ENCODE measurements at places on chromosomes 12 and 14.

- DNase-seq = no peak
Measured at GRCh38 chr14:30915596-30915995, 41.2 kb downstream of the COCH start.

DNA sequence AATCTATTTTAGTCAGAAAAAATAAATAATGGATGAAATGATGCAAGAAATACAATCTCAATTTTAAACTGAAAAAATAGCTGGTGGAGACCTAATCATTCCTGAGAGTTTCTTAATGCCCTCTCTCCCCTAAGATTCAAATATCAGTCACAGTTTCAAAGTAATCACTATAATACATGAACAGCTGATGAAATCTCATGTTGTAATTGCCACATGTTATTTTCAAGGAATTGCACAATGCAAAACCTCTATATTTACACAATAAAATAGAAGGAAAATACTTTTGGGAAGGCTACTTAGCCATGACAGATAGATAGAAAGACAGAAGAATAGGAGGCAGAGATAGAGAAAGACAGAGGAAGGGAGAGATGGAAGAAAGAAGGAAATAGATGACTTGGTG lies 18.2 kb downstream of the IFNG-AS1 start:
- no peak for DNase-seq

DNA sequence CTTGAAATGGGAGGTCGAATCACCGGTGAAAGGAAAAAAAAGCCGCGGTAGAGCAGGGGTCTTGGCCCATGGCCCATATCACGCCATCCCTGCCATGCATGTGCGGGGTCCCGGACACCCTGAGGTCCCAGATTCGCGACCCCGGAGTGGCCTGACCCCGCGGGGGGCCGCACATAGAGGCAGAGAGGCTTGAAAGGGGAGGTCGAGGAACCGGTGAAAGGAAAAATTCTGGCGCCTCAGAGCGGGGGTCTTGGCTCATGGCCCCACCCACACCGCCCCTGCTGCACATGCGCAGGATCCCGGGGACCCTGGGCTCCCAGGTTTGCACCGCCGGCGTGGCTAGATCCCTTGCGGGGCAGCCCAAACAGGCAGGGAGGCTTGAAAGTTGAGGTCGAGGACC lies 319.8 kb downstream of the ALG10 start:
- DNase-seq = no peak

DNA sequence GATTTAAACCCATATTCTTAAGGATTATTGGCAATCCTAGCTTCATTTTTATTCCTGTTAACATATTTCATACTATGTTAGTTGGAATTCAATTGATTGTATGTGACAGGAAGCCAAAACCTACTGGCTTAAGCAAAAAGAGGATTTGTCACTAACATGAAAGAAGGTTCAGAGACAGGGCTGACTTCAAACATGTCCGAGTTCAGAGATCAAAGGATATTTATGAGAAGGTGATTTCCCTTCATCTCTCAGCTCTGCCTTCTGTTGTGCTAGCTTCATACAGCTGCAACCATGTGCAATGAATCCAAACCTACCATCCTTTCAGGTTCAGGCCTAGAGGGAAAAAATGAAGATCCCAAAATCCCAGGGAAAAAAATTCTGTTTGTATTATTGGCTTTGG lies 349.7 kb downstream of the ATP23 start:
- no peak for DNase-seq

- DNase-seq = no peak
Measured at GRCh38 chr14:105100910-105101309, 35.7 kb upstream of the GPR132 start.

DNA sequence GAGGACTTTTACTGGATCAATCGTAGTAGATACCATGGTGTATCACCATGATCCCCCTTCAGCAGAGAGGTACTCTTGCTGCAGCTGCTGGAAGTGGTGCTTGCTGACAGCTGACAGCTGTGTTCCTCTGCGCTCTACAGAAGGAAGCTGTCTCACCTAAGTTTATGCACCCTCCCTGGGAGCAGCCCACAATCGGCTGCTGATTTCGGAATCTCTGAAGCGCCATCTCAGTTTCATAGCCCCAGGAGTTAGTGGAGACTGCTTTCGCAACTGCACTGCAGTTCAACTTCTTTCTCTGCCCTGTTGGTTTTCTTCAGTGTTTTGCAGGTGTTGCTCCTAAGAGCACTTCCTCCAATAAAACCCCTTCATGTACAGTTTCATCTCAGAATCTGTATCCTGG lies 237.9 kb downstream of the PAWR start:
- DNase-seq = no peak

DNA sequence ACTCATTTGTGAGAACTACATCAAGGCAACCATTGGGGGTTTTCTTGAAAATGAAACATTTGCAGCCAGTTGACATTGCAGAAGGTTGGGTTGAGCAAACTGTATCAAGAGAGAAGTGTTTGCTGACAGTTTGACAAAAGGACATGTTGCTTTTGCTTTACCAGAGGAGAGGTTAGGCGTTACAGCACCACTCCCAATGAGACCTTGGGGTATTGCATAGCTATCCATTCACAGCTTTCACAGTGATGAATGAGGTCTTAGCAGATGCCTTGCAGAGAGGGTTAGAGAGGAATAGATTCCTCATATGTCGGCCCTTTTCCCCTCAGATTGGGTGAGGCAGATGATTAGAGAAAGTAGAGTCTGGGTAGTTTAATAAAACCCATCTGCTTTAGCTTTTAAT lies 988.9 kb upstream of the FLRT2 start:
- DNase-seq = no peak

GRCh38 chr12:97456571-97457188 lies 5.9 kb upstream of the RMST start:
- DNase-seq = no peak

DNA sequence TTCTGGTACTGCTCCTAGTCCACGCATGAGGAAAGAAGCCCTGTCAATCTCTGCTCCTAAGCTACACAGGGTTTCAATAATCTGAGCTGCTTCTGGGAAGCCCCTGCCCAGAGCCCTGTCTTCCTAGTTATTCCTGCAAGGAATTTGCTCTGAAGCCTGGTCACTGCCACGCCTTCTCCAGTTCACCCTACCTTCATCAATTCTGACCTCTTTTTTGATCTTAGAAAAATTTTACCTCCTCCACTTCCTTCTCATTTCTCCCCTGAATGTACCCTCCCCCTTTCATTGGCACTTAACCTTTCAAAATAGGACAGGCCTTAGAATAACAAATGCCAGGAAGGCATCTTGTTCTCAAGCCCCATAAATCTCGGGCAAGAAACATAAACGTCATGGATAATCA lies 14.9 kb upstream of the LRRK2 start:
- DNase-seq = no peak

- DNase-seq = no peak
Measured at GRCh38 chr12:109551108-109551507, 22.2 kb downstream of the MMAB start.

GRCh38 chr12:132505105-132505851 lies 15.3 kb downstream of the FBRSL1 start:
- no peak for DNase-seq

DNA sequence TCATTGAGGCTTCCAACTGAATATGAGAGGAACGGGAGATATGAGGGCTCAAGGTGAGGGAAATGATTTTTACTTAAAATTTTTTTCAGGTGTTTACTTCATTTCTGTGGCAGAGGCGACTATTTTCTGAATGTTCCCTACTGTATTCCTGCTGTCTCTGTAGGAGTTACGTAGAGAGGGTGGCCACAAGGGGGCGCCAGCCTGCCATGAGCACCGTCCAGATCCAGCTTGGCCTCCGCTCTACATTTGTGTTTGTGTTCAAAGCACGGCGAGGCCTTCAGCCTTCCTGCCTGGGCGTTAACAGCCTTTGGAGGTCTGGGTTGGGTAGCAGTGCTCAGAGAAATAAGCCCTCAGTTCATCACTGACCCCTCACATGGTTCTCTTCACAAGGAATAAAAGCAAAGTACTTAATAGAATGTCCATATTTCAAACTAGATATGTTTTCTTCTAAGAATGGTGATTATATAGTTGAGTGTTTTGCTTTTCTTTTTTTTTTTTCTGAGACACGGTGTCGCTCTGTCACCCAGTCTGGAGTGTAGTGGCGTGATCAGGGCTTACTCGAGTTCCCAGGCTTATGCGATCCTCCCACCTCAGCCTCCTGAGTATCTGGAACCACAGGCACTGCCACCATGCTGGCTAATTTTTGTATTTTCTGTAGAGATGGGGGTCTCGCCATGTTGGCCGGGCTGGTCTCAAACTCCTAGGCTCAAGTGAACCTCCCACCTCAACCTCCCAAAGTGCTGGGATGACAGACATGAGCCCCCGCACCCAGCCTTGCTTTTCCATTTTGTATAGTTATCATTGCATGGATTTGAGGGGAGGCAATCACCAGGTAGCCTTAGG lies 22.3 kb downstream of the CKB start:
- DNase-seq = peak; percentile 81

GRCh38 chr12:126362493-126362892 lies 1297.3 kb downstream of the AACS start:
- DNase-seq = no peak

DNA sequence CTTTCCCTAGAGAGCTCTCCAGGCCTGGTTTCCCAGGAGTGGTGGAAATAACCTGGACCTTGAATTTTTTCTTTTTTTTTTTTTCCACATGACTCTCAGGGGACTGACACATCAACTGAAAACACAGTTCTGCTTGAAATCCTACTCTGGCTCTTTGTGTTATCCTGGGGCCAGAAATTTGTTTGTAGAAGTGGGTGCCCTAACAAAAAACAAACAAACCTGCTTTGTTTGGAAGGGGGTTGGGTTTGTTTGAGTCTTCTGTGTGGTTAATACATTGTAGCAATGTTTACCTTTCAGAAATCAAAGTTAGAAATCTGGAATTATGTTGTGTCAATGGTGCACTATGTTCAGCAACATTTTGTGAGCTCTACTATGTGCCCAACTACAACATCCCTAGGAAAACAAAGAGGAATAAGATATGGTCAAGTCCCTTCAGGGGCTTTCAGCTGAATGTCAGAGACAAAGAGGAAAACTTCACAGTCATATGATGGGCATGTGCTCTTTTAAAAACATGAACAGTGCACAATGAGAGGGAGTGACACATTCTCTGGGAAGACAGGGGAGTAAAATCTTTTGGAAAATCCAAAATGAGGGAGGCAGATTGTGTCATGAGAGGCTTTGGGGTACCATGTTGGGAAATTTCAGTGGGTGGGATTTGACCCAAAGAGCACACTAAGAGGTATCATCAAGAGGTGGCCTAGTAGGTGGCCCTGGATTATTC lies 1.5 kb upstream of the IGF1 start:
- DNase-seq = no peak

- DNase-seq = no peak
Measured at GRCh38 chr14:70448633-70449340, 3.2 kb upstream of the ADAM21 start.

GRCh38 chr12:50642035-50642451 lies 121.9 kb upstream of the ATF1 start:
- DNase-seq = no peak

Data from activated CD4-positive, alpha-beta T cell treated with anti-CD3 and anti-CD28 coated beads, Interleukin-2, amount 10 ng/mL, durations not matched to agents 7 days and 5 days (primary cell).